ENCODE measurements at places on chromosomes 5 and 9.
A peak's percentile ranks its signal among the peaks of the same experiment; 100 is the strongest.

DNA sequence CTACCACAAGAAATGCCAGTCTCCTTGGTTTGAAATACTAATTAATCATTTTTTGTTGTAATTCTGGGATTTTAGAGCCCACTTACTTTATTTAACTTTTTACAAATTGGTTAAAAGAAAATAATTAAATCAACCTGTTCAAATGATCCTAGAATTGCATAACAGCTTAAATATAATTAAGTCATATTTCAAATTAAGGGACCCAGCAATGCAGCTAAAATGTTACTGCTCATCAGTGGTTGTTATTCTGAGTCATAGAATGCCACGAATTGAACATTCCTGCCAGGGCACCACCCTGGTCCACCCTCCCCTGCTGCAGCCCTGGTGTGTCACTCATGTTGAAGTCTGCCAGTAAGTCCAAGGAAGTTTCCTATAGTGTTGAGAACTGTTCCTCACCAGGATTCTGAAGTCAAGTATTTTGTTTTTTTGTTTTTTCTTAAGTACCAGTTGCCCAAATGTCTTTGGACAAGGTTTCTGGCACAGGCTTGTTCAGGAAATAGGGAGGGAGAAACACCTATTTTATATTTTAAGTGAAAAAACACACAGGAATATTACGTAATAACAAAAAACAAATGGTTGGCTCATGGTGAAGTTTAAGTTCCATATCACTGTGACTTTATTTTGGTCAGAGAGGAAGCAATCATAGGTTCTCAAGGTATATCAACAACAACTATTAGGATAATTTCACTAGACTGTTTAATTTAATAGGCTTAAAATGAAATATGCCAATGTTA lies 4.3 kb upstream of the ITGA1 start:
- no peak for DNase-seq

- DNase-seq, result no peak
These were observed 177.3 kb upstream of the ACTBL2 start for GRCh38 chr5:57659886-57660285.

DNA sequence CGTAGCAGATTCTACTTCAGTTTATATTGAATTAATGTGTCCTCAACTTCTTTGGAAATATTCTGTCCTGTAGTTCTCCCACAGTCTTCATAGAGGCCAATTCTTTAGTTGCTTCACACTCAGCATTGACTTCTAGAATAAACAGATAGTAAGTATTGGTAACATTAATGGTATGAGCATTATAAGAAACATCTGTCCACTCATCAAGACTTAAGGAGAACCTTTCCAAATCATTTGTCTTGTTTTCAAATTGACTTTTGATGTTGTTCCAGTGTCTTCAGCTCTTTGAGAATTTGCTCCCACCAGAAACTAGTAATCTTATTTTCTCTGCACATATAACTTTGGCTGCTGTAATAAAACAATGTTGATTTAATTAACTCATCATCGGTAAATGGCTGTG lies 18.3 kb downstream of the RANBP17 start:
- no peak for DNase-seq

DNA sequence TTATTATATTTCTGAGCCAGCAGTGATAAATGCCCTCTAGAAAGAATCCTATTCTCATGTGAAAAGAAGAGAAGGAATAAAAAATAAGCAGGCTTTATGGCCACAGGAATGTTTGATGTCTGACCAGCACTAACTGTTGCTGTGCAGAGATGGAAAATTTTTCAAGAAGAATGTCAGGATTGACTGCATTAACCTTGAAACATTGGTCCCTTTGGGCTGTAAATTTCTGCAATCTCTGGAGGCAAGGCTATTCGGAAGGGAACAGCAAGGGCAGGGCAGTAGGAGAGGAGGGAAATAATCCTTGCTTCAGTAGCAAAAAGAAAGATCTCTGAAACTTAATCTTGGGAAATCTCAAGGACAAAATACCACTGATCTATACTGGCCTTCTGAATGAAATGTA lies 415.2 kb downstream of the DNAH5 start:
- no peak for DNase-seq

GRCh38 chr9:8349376-8349775 lies 549.8 kb upstream of the DMAC1 start:
- DNase-seq, result no peak

DNA sequence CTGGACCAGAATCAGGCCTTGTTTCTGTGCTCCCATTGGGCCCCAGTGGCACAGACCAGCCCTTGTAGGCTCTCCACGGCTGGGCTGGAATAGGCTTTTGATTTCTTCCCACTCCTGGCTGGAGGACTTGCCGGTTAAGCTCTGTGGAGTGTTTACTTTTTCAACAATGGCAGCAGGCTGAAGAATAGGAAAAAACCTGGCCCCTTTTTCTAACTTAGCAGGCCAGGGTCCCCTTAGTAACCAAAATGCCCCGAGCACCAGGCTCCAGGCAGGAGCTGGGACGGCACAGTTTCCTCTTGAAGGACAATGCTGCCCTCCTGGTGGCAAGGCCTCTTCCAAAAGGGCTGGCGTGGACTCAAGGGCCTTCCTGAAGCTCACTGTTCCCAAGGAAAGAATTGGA lies 230.3 kb downstream of the CRB2 start:
- no peak for DNase-seq

- DNase-seq, result peak; percentile 68
These were observed 9.4 kb downstream of the FYB1 start for GRCh38 chr5:39209924-39210323.

DNA sequence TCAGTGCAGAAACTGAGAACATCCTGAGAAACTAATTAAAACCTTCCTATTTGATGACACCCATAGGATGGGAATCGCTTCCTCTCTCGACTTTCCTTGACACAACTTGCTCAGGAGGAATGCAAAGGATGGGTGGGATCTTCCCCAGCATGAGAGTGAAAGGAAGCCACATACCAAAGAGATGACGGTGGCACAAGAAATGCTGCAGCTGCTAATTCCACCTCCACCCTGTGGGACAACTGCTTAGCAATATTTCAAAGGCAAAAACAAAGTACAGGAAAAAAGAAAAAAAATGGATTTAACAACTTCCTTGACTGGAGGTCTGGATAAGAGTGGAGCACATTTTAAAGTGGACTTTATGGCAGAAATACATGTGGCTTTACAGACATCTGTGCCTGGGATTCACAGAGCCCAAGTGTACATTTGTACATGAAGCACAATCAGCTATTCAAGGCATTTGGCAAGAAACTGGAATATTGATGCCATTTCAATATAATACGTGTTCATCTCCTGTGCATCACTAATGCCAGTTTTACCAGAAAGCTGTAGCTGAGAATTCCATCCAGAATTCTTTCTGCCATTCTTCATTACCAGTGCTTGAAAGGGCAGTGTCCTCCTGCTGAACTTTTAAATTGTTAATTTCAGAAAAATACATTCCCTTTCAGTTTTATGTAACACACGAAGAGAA lies 359.2 kb upstream of the ACTBL2 start:
- no peak for DNase-seq

DNA sequence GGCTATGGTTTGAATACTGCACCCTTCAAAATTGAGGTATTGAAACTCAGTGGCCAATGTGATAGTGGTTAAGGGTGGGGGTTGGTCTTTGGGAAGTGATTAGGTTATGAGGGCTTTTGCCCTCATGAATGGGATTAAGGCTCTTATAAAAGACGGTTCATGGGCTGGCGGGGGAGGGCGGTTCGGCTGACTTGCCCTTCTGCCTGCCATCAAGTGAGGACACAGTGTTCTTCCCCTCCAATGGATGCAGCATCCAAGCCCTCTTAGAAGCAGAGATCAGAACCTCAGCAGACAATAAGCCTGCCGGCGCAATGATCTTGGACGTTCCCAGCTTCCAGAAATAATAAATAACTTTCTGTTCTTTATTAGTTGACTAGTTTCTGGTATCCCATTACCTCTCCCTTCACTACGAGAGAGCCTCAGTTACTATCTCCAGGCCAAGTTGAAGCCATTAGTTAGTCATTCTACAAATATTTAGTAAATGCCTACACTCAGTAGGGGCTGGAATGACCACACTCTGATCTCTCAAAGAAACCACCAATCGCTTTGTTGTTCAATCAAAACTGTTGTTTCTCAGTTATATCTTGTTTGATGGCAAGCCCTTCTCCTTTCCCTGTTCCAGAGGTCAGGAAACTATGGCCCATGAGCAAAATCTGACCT lies 219.3 kb downstream of the TSSK1B start:
- DNase-seq, result no peak

DNA sequence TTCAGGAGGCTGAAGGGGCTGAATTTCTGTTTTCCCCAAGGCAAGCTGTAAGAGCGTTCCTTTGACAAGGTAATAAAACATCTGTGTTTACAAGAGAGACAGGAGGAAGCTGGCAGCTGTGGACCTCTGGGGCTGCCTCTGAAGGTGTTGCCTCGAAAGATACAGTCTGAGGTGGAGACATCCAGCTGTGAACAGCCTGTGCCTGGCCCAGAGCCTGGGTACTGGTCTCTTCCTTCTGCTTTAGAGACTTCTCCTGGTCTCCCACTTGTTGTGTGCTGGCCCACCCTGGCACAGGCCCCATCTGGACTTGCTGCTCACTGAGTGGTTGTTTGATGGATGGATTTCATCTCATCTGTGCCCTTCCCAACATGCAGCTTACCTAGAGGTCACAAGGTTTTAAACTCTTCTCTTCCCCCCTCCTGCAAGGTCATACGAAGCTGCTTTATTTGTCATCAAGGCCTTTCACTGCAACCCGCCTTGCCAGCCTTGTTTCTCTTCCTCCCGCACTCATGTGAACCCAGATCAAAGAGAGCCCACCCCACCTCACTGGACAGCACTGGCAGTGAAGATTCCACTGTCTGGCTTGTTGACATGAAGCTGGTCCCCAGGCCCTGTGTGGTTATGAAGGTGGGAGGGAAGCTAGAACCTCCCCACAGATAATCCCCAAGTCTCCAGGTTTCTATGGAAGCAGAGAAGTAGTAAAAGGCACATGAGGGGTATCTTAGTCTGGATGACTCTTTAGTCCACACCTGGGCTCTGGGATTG lies 35.0 kb upstream of the ALDH1B1 start:
- no peak for DNase-seq

DNA sequence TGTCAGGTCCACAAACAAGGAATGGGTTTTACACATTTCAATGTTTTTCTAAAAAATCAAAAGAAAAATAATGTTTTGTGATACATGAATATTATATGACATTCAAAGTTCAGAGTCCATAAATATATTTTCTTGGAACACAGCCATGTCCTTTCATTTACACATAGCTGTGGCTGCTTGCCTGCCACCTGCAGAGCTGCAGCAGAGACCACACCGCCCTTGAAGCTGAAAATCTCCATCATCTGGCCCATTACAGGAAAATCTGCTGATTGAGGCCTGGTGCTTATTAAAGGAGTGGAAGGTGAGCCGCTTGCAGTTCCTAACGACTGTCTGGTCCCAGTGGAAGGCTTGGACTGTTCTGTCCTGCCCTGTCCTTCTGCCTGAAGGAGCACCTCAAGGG lies 232.6 kb upstream of the ADAMTS16 start:
- DNase-seq, result no peak

DNA sequence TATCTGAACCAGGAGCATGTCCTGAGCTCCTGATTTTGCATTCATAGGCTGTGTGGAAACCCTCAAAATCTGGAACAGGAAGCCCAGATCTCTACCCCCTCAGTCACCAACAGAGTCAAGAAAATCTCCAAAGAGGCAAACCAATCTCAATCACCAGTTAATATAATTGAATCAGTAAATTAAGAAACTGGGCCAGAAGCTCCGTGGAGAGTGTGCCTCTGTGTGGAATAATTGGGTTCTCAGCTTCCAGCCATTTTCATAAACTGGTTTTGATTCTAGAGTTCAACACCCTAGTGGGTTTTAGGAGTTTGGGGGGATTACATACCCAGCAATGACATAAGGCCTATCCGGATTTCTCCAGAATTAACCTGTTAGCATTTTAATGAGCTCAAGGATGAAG lies 362.9 kb downstream of the IRX2 start:
- DNase-seq, result no peak

- no peak for DNase-seq
These were observed 310.0 kb downstream of the ASTN2 start for GRCh38 chr9:117104716-117105495.

- DNase-seq, result no peak
These were observed 147.8 kb downstream of the TMEM38B start for GRCh38 chr9:105842023-105842644.

DNA sequence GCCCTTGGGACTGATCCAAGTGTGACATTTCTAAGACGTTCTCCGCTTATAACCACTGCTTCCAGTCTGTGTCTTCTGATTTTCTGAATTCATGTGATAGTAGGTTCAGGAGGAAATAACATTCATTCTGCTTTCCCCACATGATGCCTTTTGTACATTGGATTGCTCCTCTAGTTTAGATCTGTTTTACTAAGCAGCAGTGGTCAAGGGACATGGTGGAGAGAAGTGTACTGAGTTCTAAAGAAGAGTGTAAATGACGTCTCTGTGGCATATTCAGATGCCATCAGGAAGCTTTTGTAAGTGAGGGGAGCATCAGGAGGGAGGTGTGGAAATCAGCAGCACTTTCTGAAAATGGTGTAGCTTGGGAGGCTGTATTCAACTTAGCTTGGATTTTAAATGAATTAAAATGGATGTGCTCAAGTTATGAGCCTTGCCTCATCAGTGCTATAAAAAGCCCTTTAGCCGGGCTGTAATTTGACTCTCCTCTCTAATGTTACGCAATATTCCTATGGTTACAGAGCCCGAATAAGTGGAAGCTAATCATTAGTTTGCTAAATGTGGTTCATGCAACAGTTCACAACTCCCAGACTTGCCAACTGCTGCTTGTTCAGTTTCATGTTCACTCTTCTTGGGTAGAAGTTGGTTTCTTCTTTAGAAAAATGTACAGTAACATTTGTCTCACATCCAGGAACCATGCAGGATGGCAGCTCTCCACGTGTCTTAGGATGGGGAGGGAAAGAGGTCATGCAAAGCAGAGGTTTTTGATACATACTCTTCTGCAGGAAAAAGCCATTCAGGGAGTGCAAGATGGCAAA lies 281.3 kb downstream of the ARHGAP26 start:
- DNase-seq, result no peak

DNA sequence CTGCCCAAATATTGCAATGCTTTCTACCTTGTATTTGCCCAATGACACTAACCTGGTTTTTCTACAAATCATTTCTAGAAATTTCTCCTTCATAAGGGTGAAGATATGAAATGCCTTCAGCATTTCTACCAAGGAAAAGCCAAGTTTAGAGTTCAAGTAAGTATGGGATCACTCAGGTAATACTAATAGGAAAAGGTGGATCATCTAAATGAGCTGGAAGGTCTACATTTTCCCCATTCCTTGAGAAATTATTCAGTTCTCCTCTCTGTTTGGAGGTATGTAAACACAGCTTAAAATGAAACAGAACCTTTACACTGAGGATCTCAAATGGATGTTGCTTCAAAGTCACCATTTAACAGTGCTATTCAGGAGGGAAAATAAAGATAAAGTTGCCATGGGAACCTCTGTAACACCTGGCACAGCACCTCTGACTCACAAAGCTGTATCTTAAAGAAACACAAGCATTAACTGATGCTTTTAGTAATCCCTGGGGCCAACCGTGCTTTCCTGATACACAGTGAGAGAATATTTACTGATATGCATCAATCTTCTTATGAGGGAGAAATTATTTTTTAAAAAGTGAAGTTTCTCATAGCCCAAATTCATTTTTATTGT lies 161.3 kb downstream of the DRD1 start:
- DNase-seq, result no peak
